Fibroblast of the aortic adventitia (primary cell): ENCODE measurements at places on chromosomes 16 and 17. TPM values are rescaled to one million over a fixed set of nuclear protein-coding genes. Genes with fewer than 3 reads are reported as not detected.
A peak's percentile ranks its signal among the peaks of the same experiment; 100 is the strongest.

CES5A gene
- not detected in 2 replicates for total RNA-seq

MYOCD gene
- total RNA-seq: 0.16 and 0.18 TPM in 2 replicates

KREMEN2 gene
- total RNA-seq: not detected in 2 replicates

DNA sequence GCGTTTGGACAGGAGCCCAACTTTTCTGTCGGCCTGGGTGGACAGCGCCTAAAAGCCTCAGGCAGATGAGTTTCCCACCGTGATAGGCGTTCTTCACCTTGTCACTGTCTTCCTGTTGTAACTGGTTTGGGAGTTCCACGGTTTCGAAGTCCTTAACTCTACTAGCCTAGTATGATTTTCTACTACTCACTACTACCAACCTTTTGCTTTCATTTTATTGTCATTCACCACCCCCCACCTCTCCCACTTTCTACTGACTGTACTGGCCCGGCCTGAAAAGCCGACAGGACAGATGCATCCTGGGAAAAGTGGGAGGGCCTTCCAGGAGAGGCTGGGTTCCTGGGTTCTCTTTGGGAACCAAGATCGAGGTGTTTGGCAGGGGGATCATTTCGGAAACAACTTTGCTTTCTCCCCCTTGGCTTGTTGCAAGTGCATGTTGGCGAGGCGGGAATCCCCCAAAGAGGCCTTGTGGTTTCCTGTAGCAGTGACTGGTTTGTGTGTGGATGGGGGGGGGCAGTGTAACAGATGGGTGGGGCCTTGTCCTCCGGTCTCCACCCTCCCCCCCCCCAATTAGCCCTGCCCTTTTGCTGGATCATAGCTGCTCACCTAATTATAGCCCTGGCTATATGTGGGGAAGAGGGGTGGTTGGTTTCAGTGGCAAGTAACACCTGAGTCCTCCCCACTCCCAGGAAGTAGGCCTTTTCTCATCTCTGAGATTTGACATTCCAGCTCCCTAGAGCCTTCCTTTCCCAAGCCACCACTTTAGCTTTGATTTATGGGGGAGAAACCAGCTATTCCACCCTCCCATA, 1.4 kb downstream of the EIF5A start:
- peak; percentile 84 for DNase-seq

- DNase-seq: no peak
Measured at GRCh38 chr16:61936522-61936921, 99.7 kb downstream of the CDH8 start.

GRCh38 chr17:45573924-45574770, 83.6 kb upstream of the PLEKHM1 start:
- peak; percentile 77 for DNase-seq

DNA sequence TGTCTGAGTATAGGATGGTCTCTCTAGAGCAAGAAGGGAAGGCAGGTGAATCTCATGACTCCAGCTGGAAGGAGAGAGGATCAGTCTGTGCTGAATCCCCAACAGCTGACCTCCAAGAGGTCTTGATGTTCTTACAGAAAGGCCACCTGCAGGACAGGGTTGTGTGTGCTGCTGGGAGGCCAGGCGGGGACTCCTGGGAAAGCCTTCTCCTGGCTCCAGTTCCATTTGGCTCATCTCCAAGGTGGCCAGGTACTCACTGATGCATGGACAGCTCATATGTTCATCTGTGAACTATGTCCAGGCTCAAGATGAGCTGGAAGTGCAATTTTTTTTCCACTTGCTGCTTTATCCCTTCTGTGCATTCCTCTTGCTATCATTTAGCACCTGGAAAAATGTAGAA, 730.2 kb upstream of the RBFOX1 start:
- DNase-seq: no peak

DNA sequence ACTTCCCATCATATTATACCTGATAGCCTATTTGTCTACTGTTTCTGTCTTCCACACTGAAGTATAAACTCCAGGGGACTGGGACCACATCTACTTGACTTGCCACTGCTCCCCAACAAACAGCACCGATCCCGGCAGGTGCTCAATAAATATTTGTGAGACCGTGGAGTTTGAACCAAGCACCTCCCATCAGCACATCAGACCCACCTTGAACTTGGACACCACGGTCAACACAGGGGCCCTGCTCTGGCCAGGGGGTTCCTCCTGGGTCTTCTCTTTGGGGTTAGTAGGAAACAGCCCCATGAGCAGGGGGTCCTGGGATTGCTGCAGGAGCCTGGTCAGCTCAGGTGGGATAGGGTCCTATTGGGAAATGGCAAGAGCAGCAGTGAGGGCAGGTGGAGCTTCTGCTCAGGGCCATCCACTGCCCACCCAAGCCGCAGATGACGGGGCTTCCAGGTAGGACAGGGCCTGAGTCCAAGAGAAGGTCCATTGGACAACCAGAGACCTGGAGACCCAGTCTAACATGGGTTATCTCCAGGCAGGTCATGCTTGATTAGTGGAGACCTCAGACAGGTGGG, 19.9 kb downstream of the ZNHIT3 start:
- DNase-seq: no peak

C17orf100 gene
- 0.57 and 0.63 TPM in 2 replicates for total RNA-seq

DNA sequence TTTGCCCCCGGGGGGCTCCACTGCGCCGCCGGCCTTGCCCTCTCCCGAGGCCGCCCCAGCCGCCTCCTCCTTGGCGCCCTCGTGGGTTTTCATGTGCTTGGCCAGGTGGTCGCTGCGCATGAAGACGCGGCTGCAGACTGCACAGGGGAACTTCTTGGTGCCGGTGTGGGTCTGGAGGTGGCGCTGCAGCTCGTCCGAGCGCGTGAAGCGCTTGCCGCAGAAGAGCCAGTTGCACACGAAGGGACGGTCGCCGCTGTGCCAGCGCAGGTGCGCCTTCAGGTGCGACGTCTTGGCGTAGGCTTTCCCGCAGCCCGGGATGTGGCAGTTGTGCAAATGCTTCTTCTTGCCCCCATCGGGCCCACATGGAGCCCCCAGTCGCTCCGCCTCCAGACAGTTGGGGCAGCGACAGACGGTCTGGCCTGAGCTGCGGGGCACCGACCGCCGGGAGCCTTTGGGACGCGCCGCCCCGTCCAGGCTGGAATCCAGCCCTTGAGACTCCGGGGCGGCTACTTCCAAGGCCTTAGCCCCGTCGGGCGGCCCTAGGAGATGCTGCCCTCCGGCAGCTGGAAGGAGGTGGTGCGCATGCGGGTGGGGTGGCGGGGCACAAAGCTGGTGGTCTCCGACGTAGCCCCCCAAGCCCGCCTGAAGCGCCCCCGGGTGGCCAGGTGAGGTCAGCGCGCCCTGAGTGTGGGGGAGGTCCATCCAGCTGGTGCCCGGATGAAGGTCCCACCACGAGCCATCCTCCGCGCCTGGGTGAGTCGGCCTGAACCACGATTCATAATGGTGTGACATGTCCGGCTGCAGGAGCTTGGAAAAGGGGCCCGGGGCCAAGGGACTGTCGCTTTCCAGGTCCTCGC, 3.4 kb downstream of the SP6 start:
- no peak for DNase-seq

DNA sequence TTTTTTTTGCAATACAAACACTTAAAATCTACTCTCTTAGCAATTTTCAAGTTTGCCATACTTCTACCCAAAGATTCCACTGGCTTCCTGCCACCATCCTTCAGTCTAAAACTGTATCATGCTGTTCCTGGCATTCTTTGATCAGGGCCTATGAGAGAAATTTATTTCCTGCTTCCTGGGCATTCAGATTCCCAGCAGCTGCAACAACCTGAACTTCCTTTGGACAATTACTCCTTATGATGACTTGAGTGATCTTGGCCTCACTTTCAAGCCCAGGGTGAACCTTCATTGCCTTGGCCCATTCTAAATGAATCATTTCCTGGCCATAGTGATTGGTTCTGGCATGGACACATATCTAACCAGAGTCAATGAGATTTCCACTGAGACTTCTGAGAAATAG, 18.0 kb upstream of the MON1B start:
- DNase-seq: no peak

GRCh38 chr16:29858149-29858849, 4.7 kb downstream of the CDIPT start:
- DNase-seq: no peak

UTS2R gene
- total RNA-seq: not detected in 2 replicates

DNA sequence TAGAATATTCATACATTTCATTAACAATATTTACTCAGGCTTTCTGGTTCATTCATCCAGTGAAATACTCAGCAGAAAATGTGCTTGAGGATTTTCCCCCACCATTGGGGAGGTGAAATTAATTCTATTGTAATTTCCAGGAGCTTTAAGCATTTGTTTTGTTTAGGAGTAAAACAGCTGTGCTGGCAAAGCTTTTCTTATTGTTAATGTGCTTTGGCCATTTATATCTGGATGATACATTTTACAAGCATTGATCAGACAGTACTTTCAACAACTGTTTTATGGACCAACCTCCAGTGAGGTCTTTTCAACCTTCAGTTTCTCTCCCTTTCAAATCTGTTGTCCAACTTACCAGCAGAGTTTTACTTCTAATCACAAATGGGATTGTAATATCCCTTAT, 672.4 kb downstream of the CDH11 start:
- DNase-seq: no peak

IL34 gene
- total RNA-seq: 3.4 and 10.9 TPM in 2 replicates

- DNase-seq: peak; percentile 20
Measured at GRCh38 chr17:67290711-67291291, 45.8 kb upstream of the HELZ start.

DNA sequence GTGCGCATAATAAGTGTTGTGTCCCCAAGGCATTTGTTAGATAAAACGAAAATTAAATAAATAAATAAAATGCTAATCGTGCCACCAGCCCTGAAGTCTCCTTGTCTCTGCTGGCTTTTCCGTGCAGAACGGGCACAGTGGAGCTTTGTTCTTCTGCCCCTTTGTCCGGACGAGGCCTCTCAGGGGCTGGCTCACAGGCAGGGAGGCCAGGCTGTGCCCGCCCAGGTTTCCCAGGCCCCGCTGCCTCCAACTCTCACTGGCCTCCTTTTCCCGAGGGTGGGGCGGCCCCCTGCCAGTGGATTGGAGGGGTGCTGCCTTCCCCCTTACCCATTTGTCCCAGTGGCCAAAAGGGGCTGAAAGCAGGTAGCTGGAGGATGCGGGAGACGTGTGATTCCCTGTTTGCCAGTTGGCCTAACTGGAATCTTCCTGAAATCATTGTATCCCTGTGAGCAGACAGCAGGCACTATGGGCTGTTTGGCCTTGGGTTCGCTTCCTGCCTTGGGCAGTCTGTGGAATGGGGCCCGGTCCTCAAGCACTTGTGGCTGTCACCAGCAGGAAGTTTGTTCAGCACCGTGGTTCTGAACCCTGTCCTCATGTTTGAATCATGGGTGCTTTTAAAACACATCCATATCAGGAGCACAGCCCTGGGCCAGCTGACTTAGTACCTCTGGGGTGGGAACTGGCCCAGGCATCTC, 64.4 kb downstream of the KSR1 start:
- DNase-seq: no peak

KLHL11 gene
- total RNA-seq: 29.0 and 30.4 TPM in 2 replicates

DLX3 gene
- total RNA-seq: not detected in 2 replicates

RNF157 gene
- total RNA-seq: 0.08 and 0.18 TPM in 2 replicates

MYH8 gene
- not detected in 2 replicates for total RNA-seq

DNA sequence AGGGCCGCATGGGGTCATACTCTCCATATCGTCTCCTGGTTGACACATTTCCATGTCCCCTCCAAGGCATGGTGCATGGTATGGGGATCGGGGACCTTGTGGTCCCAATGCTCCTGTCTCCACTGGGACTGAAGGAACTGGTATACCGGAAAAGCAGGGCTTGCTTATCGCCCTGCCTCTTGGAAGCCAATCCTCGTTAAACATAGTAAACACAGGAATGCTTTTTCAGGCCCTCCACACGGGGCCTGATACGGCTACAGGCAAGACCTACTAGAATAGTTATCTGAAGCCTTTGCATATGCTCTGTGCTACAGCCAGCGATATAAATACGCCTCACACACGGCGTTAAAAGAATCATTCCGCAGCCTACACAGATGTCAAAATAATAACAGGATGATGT, 159.5 kb downstream of the SHISA9 start:
- DNase-seq: no peak
